ENCODE measurements at places on chromosomes 11 and 22.

GRCh38 chr11:36683818-36684217 lies 85.8 kb upstream of the RAG2 start:
- DNase-seq, result no peak

- no peak for DNase-seq
Measured at GRCh38 chr11:7467652-7468051, 17.7 kb upstream of the OLFML1 start.

- DNase-seq, result no peak
Measured at GRCh38 chr11:83764643-83765042, 478.5 kb upstream of the CCDC90B start.

DNA sequence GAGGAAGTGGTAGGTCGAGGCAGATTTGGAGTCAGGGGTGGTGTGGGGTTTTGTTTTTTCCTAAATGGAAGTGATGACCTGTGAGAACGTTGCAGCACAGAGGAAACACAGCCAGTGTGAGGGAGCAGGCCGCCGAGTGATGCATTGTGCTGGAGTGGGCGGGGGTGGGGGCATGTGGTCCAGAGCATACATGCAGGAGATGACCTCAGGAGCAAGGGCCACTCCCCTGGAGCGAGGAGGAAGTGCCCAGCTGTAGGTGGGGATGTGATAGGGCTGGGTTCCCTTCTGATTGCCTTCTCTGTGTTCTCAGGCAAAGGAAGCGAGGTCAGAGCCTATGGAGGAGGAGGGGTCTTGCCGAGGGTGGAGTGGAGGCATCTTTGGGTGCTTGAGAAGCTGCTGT lies 81.4 kb downstream of the PPP6R3 start:
- DNase-seq, result no peak

DNA sequence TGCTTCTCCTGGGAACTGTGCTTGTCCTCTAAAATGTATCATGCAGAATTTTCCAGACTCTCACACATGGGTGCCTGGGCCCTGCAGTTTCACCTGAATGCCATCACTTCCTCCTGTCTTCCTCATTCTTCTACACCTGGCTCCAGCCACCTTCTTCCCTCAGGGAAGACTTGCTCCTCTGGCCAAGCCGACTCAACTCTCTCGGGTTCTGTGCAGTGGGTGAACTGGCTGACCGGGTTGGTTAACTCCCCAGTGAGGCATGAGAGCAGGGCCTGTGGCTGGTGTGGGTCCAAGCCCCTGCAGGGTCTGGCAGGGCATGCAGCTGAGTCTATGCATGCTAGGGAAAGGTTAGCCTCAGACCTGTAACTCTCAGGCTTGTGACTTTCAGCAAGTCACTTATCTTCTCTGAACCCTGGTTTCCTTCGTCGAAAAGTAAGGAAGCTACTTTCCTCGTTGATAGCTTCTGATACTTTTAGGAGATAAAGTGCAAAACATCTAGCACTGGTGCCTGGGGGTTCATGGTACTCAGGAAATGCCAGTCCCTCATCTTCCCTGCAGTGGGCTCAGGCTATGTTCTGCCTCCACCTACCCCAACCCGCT lies 11.9 kb downstream of the CD82 start:
- no peak for DNase-seq

GRCh38 chr11:108752297-108752751 lies 87.5 kb downstream of the DDX10 start:
- no peak for DNase-seq

DNA sequence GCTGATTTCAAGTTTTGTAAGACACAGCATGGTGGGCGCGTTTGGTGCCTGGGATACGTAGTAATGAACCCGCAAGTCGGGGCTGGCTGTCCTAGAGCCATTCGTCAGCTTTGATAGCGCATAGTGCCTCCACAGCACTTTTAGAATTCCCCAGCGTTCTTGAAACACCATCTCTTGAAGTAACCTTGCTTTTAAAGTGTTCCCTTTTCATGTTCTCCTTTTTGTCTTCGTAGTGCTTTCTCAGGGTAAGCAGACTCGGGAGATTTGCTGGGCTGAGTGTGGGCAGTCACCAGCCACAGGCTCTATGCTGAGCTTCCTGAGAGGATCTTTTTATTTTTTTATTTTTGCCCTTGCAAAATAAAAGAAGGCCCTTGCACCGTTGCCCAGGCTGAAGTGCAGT lies 39.6 kb upstream of the CTTN start:
- no peak for DNase-seq

GRCh38 chr11:64859542-64860414 lies 15.3 kb upstream of the CDC42BPG start:
- no peak for DNase-seq

GRCh38 chr22:40635940-40636379 lies 559 bp downstream of the MRTFA start:
- no peak for DNase-seq

DNA sequence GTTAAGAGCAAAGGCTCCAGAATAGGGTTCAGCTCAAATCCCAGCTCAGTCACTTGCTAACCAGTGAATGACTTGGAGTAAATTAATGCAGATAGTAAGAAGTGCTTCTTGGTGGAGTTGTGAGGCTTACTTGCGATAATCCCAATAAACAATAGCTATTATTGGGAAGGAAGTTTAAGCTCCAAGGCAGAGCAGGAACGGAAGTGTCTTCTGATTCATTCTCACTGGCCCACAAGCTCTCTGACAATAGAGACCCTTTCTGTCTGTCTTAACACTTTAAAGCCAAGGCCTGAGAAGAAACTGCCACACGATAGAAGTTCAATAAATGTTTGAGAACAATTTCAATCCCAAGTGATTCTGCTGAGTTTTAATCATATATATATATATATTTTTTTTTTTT lies 155.4 kb downstream of the DBX1 start:
- no peak for DNase-seq

GRCh38 chr22:28547132-28547842 lies 132.4 kb downstream of the TTC28 start:
- peak; percentile 95 for DNase-seq

DNA sequence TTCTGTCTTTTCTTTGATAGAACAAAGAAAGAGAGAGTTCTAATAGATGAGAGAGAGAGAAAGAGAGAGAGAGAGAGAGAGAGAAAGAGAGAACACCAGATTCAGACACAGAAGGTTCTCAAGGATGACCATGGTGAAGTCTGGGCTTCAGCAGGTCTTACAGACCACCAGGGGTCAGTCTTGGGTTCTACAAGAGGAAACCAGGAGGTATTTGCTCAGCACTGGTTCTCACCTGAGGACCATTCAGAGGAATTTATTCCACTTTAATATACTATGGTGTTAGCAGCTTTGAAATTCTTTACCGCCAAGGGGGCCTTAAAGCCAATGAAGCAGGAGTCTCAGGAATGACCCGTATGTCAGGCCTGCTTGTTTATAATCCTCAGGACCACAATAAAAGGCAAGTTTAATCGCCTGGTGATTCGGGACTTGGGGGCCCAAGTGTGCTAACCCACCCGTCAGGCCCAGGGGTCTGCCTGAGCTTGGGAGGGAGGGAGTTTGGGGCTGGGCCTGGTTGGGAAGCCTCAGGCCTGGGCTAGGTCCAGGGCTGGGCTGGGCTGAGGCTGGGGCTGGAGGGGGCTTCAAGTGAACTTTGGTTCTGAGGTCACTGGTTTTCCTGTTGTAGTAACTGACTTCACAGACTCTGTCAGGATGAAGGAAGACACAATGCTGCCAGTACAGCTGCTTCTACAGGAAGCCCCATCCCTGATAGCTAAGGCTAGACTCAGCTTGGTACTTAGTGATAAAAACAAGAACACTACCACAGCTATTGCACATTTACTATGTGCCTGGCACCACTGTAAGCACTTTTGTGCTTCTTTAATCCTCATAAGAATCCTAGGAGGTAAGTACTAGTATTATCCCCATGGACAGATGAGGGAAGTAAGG lies 179.2 kb upstream of the ZBED5 start:
- DNase-seq, result peak; percentile 46

- no peak for DNase-seq
Measured at GRCh38 chr11:40230821-40231220, 1228.6 kb downstream of the LRRC4C start.

DNA sequence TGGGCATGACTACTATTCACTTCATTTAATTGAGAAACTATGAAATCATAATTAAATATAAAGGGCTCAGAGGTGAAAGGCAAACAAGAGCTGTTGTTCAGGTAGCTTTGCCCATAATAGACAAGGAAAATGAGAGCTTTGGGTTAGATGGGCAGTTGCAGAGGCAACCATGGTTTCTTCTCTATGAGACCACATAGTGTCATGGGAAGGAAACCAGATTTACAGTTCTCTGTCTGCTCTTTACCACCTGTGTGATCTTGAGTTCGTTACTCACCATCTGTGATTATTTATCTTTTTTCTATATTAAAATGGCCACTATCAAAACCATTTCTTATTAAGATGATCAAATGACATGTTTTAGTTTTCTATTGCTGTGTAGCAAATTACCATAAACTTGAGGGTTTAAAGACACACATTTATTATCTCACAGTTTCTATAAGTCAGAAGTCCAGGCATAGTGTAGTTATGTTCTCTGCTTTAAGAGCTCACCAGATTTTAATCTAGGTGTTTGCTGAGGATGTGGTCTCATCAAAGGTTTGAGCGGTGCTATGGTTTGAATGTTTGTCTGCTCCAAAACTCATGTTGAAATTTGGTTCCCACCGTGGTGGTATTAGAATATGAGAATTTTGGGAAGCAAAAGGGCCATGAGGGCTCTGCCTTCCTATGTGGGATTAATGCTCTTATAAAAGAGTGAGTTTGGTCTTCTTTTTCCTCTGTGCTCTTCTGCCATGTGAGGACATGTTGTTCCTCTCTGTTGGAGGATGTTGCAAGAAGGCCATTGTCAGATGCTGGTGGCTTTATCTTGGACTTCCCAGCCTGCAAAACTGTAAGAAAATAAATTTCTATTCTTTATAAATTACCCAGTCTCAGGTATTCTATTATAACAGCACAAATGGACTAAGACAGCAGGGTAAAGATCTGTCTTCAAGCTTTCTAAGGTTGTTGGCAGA lies 38.2 kb downstream of the OR2AG2 start:
- no peak for DNase-seq

DNA sequence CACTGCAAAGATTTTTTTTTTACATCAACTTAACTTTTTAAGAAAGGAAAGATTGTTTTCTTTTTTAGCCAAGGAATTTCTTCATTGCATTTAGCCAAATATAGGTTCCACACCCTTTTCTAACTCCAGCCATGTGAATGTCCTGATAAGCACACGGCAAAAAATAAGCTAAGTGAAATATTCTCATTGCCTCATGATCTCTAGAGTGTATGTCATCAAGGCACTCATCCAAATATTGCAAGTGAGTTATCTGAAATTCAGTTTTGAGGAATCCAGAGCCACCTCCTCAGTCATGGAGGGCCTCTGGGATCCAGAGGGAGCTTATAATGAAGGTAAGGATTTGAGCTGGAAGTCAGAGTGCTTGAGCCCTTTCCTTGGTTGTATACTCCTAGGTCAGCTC lies 80.0 kb downstream of the BLID start:
- DNase-seq, result peak; percentile 86

GRCh38 chr11:44564670-44565210 lies 723 bp upstream of the CD82 start:
- peak; percentile 75 for DNase-seq

DNA sequence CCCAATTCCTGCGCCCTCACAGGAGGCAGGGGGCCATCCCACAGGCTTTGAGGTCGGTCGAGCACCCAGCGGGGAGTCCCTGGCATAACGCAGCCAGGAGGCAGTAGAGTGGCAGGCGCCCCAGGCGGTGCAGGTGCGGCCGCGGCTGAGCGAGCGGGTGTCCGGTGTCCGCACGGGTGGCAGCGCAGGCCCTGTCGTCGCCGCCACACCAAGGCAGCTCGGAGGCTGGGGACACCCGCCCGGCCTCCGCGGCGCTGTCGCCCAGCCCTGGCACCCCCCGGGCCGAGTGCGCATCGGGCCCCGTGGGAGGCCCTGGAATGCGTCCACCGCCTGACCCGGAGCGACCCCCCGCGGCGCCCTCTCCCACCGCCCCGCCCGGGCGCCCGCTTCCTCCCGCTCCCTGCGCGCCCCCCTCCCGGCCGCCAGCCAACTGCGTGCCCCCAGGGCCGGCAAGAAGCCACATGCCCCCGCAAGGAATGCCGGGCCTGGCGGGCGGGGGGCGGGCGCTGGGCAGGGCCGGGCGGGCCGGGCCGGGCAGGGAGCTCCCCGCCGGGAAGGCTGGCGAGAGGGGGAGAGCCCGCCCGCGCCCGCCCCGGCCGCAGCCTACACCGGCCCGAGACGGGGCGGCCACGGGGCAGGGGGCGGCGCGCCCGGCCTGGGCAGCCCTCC lies 33.9 kb downstream of the PRDM11 start:
- DNase-seq, result peak; percentile 50

DNA sequence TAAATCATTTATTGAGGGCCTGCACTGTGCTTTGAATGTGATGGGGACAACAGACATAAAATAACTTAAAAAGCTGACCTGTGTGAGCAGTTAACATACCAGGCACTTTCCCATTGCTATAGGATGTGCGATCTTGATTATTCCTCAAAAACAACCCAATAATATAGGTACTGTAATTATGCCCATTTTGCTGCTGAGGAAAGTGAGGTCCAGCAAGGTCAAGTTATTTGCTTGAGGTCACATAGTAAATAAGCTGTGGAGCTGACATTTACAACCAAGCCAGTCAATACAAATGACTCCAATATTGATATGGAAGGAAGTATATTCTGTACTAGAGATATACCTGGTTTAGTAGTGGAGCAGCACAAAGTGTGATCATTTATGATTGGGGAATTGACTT lies 96.2 kb downstream of the TEAD1 start:
- DNase-seq, result no peak

GRCh38 chr22:41003066-41003465 lies 51.9 kb downstream of the RBX1 start:
- DNase-seq, result no peak

GRCh38 chr11:8097468-8097867 lies 16.5 kb downstream of the TUB start:
- DNase-seq, result peak; percentile 49

DNA sequence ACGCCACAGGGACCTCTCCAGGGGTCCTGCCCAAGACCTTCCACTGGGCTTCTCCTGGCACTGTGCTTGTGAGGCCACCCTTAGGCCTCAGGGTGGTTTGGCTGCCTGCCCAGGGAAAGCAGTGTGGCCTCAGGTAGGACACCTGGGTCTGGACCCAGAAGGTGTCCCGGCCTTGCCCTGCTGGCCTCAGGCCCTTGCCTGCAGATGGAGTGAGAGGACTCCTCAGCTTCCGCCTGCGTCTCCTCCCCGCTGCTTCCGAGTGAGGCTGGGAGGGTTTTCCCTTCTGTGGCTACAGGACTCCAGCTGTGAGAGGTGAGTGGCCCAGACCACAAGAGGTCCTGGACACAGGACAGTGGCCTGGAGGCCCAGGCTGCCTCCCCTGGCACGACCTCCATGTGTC lies 60.4 kb downstream of the WNT7B start:
- no peak for DNase-seq
